ENCODE measurements at places on chromosomes 7 and 10.

- no peak for DNase-seq
Measured at GRCh38 chr7:49644396-49645166, 128.9 kb upstream of the VWC2 start.

DNA sequence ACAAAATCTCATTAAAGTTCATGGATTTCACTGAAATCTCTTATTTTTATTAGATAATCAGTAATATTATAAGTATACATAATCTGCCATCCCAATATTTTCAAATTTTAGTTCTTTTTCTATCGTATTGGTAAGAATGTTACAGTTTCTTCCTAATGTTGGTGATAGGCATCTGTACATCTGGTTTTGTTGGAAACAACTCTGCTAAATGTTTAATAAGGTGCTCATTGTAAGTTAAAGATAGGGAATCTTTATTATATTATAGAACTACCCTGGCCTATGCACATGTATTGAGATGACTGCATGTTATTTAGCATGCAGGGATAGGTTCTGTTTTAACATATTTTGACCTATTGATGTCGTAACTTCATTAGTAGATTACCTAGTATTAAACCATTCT, 188.6 kb upstream of the PRPS1L1 start:
- DNase-seq = no peak

GRCh38 chr10:44950326-44951225, 9.0 kb upstream of the RASSF4 start:
- DNase-seq = no peak

DNA sequence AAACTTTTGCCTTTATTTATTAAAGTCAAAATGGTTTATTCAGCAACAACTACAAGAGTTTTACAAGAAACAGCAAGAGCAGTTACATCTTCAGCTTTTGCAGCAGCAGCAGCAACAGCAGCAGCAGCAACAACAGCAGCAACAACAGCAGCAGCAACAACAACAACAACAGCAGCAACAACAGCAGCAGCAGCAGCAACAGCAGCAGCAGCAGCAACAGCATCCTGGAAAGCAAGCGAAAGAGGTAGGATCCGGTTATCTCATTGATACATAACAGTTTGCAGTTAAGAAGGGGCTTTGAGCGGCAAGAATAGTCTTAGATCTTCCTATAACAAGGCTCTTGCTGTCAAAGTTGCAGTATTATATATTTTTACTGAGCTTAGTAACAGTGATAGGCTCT, 215.1 kb downstream of the FOXP2 start:
- no peak for DNase-seq

GRCh38 chr10:28948046-28948445, 270.7 kb downstream of the BAMBI start:
- no peak for DNase-seq

DNA sequence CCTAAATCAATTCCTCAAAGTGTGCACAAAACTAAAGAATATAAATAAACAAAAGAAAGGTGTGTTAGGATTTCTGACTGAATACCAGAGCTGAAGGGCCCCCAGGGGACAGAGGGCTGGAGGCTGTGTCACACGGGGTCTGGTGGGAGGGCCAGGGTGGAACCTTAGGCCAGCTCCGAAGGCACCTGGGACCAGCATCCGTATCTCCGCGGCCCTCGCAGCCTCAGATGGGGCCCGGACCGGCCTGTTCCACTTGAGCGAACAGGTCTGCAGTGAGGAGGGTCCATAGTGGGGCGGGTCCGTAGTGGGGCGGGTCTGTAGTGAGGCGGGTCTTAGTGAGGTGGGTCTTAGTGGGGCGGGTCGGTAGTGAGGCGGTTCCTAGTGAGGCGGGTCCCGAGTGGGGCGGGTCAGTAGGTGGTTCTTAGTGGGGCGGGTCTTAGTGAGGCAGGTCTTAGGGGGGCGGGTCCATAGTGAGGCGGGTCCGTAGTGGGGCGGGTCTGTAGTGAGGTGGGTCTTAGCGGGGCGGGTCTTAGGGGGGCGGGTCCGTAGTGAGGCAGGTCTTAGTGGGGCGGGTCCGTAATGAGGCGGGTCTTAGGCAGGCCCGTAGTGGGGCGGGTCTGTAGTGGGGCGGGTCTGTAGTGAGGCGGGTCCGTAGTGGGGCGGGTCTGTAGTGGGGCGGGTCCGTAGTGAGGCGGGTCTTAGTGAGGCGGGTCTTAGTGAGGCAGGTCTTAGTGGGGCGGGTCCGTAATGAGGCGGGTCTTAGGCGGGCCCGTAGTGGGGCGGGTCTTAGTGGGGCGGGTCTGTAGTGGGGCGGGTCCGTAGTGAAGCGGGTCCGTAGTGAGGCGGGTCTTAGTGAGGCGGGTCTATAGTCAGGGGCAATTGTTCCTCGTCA, 15.1 kb downstream of the GPR146 start:
- DNase-seq = no peak

- DNase-seq = no peak
Measured at GRCh38 chr10:73586583-73586984, 4.6 kb downstream of the USP54 start.

- no peak for DNase-seq
Measured at GRCh38 chr10:92734301-92734700, 44.5 kb downstream of the HHEX start.

GRCh38 chr7:152624228-152624627, 51.7 kb downstream of the XRCC2 start:
- DNase-seq = no peak

DNA sequence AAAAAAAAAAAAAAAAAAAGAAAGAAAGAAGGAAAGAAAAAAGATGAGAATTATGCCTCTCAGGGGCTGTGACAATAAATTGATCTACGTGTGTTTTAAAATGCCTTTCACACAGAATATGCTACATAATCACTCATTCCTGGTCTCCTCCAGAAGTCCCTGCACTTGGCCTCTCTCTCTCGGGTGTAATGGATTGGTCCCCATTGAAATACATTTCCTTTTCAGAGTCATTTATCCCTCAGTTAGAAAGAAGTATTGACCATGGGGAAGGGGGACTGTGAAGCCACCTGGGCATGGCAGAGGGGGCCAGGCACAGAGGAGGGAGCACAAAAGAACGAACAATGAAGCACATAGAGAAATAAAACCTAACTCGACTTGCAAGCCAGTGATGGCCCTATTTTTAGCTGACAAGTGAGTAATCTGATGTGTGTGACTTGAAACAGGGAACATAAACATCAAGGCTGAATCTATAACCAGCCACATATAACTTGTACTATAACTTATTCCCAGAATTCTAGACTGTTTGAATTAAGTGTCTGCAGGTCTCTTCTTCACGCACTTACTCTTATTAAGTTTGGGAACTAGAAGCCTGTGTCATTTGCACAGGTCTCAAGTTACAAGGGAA, 490.8 kb downstream of the KCNMA1 start:
- no peak for DNase-seq

DNA sequence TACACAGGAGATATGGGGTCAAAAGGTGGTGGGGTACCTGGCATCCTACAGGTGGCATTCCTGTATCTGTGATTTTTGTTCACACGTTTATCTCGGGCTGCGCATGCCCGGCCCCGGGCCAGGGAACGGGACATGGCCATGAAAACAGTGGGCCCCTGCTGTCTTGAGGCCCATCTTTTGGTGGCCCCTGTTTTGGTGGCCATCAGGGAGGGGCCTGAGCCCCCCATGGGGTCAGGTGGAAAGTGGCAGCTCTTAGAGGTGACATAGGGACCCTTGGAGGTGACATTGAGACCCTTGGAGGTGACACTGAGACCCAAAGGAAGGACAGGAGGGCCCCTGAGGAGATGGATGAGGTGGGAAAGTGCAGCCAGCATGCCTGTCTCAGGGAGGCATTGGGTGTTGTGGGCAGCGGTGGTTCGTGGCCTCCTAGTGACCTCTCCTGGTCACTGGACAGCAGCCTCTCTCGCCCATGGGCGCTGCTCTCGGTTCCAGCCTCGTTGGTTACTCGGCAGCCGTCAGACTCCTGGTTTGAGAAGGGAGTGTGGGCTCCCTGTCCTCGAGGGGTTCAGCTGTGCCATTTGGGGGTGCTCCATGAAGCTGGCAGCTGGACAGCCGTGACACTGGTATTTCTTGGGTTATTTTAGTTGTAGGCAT, 39.9 kb downstream of the INPP5A start:
- DNase-seq = no peak

DNA sequence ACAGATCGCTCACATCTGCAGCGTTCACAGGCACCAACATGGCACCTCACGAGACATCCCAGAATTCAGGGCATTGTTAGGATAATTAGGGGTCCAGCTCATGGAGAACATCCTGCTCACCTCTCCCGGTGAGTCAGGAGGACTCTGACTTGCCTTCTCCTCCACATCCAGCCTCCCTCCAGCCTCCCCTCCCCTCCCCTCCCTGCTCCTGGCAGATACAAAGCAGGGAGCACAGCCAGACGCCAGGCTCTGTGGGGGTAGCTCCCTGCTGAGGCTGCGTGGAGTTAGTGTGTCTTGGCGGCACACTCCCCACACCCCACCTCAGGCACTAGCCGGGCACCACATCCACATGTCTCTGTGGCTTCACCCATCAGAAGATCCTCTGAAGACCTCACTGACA, 320.6 kb downstream of the CXCL12 start:
- no peak for DNase-seq

DNA sequence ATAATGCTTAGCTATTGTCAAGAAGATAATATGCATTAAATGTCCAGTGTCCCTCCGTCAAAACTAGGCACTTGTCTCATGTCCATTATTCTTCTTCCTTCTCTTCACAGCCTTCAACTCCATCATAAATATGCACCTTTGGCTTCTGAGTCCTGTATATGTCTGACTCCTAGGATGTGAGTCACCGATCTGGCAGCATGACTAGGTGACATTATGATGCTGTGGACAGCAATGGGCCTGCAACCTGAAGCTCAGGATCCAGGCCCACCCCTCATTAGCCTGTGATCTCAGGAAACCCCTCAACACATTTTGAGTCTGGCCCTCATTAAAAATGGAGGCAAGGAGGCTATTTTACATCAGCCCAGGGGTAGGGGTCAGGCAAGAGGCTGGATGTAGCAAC, 362.5 kb upstream of the ZMIZ1 start:
- DNase-seq = no peak

- no peak for DNase-seq
Measured at GRCh38 chr7:69968969-69969556, 370.8 kb downstream of the AUTS2 start.

- DNase-seq = no peak
Measured at GRCh38 chr7:17038783-17039170, 157.0 kb upstream of the AGR3 start.

GRCh38 chr10:5915451-5915850, 25.4 kb downstream of the FBH1 start:
- DNase-seq = no peak

- no peak for DNase-seq
Measured at GRCh38 chr7:87448388-87448787, 27.1 kb downstream of the ABCB4 start.

- no peak for DNase-seq
Measured at GRCh38 chr10:2094171-2094570, 356.8 kb upstream of the ADARB2 start.

GRCh38 chr10:26854524-26854923, 6.2 kb downstream of the ABI1 start:
- DNase-seq = no peak

GRCh38 chr7:42315103-42315502, 78.1 kb upstream of the GLI3 start:
- no peak for DNase-seq

GRCh38 chr10:70462349-70462984, 16.1 kb upstream of the PALD1 start:
- DNase-seq = no peak

DNA sequence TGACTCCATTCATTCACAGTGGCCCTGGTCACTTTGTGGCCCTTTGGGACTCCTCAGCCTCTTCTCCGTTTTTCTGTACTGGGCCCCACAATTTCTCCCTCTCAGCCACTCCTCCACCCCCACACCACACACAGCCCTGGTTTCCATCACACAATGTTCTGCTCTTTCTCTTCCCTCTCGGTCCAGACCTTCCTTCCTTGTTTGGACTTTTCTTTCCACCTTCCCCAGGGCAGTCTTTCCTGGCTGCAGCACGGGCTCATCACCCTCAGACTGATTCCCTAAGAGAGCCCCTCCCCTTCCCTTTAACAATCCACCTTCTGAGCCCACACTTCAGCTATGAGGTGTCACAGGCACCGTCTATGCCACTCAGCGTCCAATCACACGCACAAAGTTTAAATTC, 25.7 kb downstream of the CPXM2 start:
- no peak for DNase-seq

GRCh38 chr7:93030605-93031225, 87.1 kb downstream of the SAMD9 start:
- DNase-seq = no peak

- DNase-seq = no peak
Measured at GRCh38 chr7:71630516-71630915, 498.6 kb downstream of the GALNT17 start.

DNA sequence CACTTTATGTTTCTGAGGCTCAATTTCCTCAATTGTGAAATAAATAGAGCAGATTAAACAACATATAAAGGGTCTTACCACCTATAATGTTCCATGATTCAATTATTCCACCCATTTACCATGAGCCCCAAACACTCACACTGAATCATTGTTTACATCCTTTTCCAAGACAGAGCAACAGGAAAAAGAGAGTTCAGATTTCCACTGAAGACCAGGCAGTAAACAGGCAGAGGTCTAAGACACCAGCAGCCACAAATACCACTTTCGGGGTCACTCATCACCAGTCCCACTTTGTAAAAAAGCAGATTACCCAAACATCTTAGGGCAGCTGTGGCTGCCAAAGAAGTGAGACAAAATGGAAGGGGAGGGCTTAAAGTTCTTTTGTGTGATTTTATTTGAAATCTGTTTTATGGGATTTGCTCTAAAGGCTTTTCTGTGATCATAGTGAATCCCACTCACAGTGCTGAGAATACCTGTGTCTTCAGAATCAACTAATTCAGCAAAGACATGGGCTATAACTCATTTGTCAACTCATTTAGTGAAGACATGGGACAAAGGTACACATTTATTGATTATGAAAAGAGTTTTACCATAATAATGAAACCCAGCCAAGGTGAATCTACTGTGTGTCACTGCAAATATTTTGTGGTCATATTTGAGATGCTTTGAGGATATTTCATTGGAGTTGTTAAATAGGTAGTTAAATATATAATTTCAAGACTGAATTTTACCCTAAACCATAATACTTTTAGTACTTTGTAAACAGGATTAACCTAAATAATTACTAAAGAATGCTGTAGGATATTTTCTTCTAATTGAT, 24.8 kb upstream of the DLD start:
- no peak for DNase-seq

DNA sequence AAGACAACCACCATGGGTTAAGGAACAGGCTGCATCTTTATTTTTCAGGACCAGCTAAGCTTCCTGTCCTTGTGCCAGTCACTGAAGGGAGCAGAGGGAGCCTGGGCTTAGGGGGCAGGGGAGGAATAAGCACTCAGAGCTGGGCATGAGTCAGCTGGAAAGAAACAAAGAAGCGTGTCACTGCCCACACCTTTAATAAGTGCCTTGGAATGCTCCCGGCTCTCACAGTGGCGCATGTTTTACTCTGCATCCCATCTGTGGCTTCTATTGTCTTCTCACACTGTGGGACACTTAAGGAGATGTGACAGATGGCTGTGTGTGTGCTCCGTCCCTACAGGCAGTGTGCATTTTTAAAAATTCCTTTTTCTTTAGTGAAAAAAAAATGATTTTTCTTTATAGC, 71.7 kb downstream of the MTURN start:
- no peak for DNase-seq
